ENCODE measurements at places on chromosomes 3 and 15.

GRCh38 chr3:138942861-138943623 lies 3.9 kb downstream of the FOXL2 start:
- DNase-seq, result no peak

GRCh38 chr15:53982071-53982680 lies 3.9 kb downstream of the UNC13C start:
- DNase-seq, result no peak

- DNase-seq, result no peak
Observed at GRCh38 chr3:128917291-128917690, 37.9 kb downstream of the ACAD9 start.

DNA sequence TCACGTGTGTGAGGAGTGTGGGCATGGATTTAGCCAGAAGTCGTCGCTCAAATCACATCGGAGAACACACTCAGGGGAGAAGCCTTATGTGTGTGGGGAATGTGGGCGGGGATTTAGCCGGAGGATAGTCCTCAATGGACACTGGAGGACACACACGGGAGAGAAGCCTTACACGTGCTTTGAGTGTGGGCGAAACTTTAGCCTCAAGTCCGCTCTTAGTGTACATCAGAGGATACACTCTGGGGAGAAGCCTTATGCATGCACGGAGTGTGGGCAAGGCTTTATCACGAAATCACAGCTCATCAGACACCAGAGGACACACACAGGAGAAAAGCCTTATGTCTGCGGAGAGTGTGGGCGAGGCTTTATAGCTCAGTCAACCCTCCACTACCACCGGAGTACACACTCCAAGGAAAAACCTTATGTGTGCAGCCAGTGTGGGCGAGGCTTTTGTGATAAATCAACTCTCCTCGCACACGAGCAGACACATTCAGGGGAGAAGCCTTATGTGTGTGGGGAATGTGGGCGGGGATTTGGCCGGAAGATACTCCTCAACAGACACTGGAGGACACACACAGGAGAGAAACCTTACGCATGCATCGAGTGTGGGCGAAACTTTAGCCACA lies 28.1 kb downstream of the ZNF589 start:
- DNase-seq, result peak; percentile 66

GRCh38 chr3:38039899-38040261 lies 872 bp downstream of the DLEC1 start:
- no peak for DNase-seq

- no peak for DNase-seq
Observed at GRCh38 chr3:61057464-61057863, 193.8 kb downstream of the FHIT start.

- DNase-seq, result no peak
Observed at GRCh38 chr3:19994796-19995195, 17.3 kb downstream of the PP2D1 start.

GRCh38 chr3:99747915-99748314 lies 69.7 kb upstream of the CMSS1 start:
- DNase-seq, result no peak

- DNase-seq, result no peak
Observed at GRCh38 chr3:53649816-53650215, 155.4 kb downstream of the CACNA1D start.

DNA sequence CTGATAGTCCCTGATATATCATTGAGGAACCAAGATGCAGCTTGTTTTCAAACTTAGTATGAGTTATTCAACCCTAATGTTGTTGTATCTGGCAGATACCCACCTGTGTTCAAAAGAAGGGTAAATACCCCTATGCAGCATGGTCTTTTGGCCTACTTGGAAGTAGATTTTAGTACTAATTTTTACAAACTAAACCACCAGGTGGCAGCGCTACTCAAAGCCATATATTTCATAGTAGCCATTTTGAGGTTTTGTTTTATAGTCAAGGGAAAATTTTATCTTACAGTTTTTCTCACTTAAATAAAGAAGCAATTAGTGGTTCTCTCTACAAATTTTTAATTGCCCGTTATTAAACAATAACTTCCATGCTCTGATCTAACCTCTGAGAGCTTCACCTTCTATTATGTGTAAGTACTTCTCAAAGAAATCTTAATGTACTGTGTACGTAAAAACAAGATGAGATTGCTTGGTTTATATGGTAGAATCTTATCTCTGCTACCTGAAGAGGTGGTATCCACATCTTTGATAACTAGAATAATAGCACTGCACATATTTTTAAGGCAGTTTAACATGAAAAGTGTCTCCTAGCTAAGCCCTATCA lies 31.5 kb upstream of the MLF1 start:
- no peak for DNase-seq
